Gastroesophageal sphincter (tissue), 4 donors: ENCODE measurements at places on chromosomes 6 and 20.
A peak's percentile ranks its signal among the peaks of the same experiment; 100 is the strongest.

GRCh38 chr20:42603655-42604054, 586.1 kb downstream of the PTPRT start:
- no peak for ATAC-seq
- no peak overlapping the region for H3K4me3 ChIP-seq
- no peaks in the 10 kb centered on the region for H3K36me3 ChIP-seq
- no peaks in the 10 kb centered on the region for H3K4me1 ChIP-seq

GRCh38 chr6:104940893-104941728, 15.8 kb upstream of the LIN28B start:
- ATAC-seq: peak; percentile 57
- H3K4me3 ChIP-seq: peak overlapping the region; percentile 49
- no peak overlapping the region for H3K27ac ChIP-seq
- H3K27me3 ChIP-seq: peaks cover 97% of the 10 kb centered on the region

- no peaks in the 10 kb centered on the region for H3K27me3 ChIP-seq
- no peaks in the 10 kb centered on the region for H3K36me3 ChIP-seq
- H3K4me3 ChIP-seq: no peak overlapping the region
- peaks cover 20% of the 10 kb centered on the region for H3K4me1 ChIP-seq
- ATAC-seq: no peak
- H3K27ac ChIP-seq: peak overlapping the region; percentile 54
These were observed 27.0 kb downstream of the TOX2 start for GRCh38 chr20:43941476-43942200.

- no peak overlapping the region for H3K4me3 ChIP-seq
- H3K27me3 ChIP-seq: no peaks in the 10 kb centered on the region
- H3K27ac ChIP-seq: no peak overlapping the region
- H3K4me1 ChIP-seq: no peaks in the 10 kb centered on the region
- H3K36me3 ChIP-seq: no peaks in the 10 kb centered on the region
- ATAC-seq: no peak
These were observed 399.8 kb downstream of the BTBD9 start for GRCh38 chr6:38239719-38240451.
